Stimulated activated CD4-positive, alpha-beta T cell treated with anti-CD3 and anti-CD28 coated beads, Interleukin-12 subunit alpha, Interleukin-12 subunit beta, amount 100 ng/mL, for 4 hours (primary cell): ENCODE measurements at places on chromosomes 16 and 17.

GRCh38 chr17:67137026-67137370, 92.6 kb downstream of the CACNG1 start:
- no peak for DNase-seq

DNA sequence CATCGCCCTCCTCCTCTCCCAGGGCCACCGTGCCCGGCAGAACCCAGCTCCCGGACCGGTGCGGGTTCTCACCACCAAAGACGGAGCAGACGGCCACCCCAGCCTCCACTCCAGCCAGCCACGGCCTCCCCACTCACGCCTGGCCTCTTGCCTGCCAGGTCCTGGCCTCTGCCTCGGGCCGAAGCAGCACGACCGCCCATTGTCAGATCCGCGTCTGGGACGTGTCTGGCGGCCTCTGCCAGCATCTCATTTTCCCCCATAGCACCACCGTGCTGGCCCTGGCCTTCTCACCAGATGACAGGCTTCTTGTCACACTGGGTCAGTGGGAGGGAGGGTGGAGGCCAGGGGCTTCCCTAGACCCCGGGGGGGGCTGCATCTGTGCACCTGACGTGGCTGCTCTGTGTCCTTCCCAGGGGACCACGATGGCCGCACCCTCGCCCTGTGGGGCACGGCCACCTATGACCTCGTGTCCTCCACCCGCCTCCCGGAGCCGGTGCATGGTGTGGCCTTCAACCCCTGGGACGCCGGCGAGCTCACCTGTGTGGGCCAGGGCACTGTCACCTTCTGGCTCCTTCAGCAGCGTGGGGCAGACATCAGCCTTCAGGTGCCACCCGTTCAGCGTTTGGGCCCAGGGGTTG, 6.6 kb upstream of the RHOT2 start:
- DNase-seq, result no peak

DNA sequence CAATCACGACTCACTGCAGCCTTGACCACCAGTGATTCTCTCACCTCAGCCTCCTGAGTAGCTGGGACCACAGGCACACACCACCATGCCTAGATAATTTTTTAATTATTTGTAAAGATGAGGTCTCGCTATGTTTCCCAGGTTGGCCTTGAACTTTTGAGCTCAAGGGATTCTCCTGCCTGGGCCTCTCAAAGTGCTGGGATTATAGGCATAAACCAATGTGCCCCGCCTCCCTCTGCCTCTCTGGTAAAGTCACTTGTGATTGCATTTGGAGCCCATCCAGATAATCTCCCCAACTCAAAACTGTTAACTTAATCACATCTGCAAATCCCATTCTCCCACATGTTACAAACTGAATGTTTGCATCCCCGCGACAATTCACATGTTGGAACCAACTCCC, 11.8 kb upstream of the PECAM1 start:
- no peak for DNase-seq

GRCh38 chr16:21990381-21990944, 10.5 kb downstream of the PDZD9 start:
- DNase-seq, result no peak

GRCh38 chr17:44198721-44199552, 747 bp downstream of the ATXN7L3 start:
- peak; percentile 63 for DNase-seq
